T-cell (primary cell): ENCODE measurements at places on chromosomes 16 and 17. TPM values are rescaled to one million over a fixed set of nuclear protein-coding genes. Genes with fewer than 3 reads are reported as not detected.

DNA sequence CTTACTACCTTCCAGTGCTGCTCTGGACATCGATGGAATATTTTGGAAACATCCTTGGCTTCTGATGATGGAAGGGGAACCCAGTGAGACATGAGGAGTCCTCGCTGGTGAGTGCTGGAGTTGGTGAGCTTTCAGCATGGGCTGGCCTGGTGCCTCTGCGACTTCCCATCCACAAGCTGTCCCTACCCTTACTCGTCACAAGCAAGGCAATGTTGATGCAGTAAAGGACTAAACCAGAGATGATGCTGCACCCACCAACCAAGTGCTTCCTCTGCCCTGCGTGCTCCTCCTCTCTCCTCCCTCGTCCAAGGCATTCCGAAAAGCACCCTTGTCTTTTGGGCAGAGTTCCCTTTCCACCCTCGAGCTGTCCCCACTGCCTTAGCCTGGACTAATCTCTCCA, 154.7 kb downstream of the GRIN2A start:
- no peak for DNase-seq

DNA sequence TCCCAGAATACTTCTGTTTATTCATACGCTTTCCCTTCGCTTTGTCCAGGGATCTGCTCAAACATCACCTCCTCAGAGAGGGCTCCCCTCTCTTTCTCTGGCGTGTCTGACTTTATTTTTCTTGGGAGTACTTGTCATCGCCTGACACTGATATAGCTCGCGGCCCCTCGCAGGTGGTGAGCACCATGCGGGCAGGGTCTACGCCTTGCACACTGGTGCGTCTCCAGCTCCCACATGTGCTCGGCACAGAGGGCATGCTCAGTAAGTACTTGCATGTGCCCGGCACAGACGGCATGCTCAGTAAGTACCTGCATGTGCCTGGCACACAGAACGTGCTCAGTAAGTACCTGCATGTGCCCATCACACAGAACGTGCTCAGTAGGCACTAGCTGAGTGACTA, 57.5 kb downstream of the IRF8 start:
- no peak for DNase-seq

DNA sequence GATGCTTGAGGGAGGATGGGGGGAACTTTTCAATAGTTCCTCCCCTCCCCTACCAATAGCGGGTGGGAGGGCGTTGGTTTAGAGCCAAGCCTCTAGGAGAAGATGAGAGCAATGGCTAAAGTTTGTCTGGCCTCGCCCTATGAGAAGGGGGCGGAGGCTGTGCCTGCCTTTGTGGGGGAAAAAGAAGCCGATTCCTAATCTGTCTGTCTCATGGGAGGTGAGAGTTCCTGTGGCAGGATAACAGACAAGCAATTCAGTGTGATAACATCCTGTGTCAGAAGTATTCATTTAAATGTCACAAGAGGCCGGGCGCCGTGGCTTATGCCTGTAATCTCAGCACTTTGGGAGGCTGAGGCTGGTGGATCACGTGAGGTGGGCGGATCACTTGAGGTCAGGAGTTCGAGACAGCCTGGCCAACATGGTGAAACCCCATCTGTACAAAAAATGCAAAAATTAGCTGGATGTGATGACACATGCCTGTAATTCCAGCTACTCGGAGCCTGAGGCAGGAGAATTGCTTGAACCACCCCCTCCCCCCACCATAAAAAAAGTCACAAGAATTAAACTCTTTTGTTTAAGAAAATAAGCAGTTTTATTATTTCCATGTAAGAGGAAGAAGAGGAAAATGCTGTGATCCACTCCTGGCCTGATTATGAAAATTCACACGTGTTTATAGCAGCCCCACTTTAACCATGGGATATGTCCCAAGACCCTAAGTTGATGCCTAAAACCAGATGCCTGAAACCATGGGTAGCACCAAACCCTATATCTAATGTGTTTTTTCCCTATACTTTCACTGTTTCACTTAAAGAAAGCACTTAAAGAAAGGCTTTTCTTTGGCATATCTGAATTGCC, 1.7 kb downstream of the SLFN5 start:
- DNase-seq = peak; percentile 80

Gene KRT36
- total RNA-seq = not detected
